Erythroblast (primary cell): ENCODE measurements at places on chromosomes 3 and 15.

GRCh38 chr15:79310612-79310984 lies 314 bp upstream of the TMED3 start:
- DNase-seq, result no peak

GRCh38 chr15:88218557-88219221 lies 37.9 kb downstream of the NTRK3 start:
- no peak for DNase-seq

DNA sequence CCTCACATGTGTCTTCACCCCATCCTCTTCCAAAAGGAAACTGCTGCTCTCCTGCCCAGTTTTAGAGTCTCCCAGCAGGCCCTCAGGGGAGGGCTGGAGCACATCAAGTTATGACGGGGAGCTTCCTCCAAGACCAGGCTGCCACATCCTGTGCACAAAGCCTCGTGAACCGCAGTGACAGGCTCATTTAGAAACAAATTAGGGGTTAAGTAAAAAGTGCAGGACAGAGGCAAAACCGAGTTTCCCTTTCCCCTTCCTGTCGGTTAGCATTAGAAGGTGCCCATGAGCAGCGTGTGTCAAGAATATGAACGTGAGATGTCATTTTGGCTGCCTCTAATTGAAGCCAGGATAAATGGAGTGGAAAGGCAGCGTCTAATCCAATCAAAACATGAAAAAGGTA lies 199.7 kb downstream of the ARRDC4 start:
- no peak for DNase-seq

GRCh38 chr3:158140396-158140795 lies 30.5 kb downstream of the RSRC1 start:
- DNase-seq, result no peak

- no peak for DNase-seq
Observed at GRCh38 chr3:42988566-42988965, 9.5 kb downstream of the GASK1A start.

- peak; percentile 52 for DNase-seq
Observed at GRCh38 chr3:156448300-156448699, 106.6 kb downstream of the SSR3 start.

DNA sequence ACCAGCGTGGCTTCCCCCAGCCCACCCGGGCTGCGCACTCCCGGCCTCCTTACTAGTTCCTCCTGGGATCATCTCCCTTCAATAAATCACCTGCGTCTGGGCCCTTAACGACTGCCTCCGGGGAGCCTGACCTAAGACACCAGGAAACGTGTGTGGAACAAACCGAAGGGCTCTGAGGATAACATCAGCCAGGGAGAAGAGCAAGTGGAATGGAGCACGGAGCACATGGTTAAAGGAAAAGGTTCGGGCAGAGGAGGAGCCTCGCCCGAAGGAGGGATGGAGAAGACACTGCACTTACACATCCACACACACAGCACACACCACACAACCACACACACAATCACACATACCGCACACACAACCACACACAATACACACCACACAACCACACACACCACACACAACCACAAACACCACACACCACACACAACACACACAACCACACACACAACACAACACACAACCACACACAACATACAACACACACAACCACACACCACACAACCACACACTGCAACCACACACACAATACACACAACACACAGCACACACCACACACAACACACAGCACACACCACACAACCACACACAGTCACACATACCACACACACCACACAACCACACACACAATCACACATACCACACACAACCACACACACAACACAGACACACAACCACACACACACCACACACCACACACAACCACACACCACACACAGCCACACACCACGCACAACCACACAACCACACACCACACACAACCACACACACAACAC lies 24.7 kb downstream of the CPN2 start:
- DNase-seq, result no peak

GRCh38 chr3:120299403-120299802 lies 14.4 kb upstream of the GPR156 start:
- DNase-seq, result no peak

DNA sequence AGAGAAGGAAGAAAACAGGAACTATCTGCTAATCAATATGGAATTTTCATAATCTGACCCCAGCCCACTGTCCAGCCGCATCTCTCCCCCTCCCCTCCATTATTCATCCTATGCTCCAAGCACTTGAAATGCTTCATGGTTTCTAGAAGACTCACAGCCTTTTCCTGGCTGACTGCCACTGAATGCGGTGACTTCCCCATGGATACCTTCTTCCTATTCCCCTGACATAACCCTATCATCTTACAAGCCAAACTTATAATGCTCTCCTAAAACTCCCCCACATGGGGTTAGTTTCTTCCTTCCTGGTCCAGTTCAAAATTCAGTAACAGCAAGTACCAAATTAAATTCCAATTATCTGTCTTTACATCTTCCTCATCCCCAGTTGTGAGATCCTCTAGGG lies 31.2 kb upstream of the PTX3 start:
- no peak for DNase-seq

- DNase-seq, result no peak
Observed at GRCh38 chr3:43710607-43711006, 19.9 kb downstream of the ABHD5 start.
